Dorsolateral prefrontal cortex (tissue), 122 donors: ENCODE measurements at places on chromosomes 7 and 10. TPM values are rescaled to one million over a fixed set of nuclear protein-coding genes. Genes with fewer than 3 reads are reported as not detected.

- DNase-seq: no peak
Measured at GRCh38 chr10:43284341-43284910, 17.6 kb upstream of the RASGEF1A start.

- no peak for DNase-seq
Measured at GRCh38 chr7:39410582-39410981, 155.6 kb upstream of the YAE1 start.

DNA sequence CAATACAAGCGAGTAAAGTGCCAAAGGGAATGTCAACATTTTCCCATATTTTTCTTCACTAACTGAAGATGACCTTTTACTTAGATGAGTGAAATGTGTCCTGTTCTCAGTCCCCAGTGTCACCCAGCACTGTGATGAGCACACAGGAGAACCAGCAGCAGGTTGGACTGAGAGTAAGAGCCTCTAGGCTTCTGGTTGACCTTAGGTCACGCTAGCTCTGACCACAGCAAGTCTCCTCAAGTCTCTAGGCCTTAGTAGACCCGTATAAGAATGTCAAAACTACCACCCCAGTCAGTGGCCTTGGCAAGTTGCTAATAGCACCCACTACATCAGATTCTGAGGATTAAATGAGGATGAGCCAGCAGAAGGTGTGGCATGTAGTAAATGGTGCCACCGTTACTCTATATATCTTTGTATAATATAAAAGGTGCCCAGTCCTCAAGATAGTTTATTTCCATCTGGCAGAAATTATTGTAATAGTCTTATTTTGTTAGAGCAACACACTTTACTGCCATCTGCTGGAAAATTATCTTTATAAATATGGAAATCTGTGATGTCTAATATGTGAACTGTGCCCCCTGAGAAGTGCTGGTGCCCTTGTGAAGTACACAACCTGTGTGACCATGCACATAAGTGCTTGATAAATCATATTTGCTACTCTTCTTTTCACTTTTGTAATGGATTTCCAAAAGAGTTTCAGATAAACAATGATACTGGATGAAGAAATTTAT is 75.7 kb downstream of the SPAG6 start:
- DNase-seq: no peak

DNA sequence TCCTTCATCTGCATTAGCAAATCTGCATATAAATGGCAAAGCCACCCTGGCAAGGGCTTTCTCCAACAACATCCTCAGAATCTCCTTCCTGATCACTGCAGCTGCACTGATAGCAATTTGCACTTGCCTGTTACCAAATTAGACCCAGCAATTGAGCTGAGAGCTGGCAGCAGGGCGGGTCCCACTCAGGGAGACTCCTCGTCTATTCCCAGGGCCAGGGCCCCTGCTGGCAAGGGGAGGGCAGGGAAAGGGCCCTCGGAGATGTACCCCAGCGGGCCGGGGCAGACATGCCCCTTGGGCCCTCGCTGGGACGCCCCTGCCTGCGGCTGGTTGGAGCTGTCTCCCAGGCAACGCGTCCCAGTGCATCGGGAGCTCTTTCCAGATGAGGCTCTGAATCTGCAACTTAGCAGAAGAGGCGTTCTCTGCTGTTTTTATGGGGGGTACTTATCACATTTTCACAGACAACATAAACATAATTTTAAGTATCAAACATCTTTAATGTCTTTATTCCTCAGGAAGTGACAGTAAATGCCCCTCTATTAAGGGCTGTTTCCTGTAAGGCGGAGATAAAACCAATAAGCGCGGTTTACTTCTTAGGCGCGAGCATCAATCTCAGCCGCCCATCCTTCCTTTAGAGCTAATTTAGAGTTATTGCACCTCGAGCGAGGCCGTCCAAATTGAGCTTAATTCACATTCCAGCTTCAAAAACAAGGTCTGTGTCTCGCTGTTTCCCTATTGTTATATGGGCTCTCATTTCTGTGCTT is 249.0 kb upstream of the PPP2R2D start:
- peak; percentile 59 for DNase-seq

DNA sequence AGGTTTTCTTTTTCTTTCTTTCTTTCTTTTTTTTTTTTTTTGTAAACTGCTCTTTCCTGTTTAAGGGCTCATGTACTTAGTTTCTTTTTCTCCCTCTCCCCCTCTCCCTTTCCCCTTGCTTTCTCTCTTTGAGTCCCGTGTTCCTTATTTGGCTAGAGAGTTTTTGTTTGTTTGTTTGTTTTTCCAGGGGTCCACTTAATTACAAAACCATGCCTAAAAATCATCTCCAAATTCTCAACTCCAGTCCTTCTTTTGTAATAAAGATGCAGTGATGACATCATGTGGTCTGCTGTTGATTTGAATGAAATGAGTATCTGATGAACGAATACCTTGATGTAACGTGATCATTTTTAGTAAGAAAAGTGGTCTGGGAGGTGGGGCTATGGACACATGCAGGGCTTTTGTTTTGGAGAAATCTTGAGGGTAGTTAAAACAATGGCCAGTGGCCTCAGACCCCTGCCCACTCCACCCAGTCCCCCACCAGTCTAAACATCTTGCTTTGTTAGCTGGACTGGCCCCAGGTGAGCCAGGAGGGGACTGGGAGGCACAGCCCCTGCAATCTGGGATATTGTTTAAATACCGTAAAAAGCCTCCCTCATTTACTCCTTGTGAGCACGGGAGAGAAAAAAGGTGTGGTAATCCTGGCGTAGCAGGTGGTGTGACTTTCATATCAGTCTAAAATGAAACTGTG is 165.7 kb downstream of the LRMDA start:
- no peak for DNase-seq

DNA sequence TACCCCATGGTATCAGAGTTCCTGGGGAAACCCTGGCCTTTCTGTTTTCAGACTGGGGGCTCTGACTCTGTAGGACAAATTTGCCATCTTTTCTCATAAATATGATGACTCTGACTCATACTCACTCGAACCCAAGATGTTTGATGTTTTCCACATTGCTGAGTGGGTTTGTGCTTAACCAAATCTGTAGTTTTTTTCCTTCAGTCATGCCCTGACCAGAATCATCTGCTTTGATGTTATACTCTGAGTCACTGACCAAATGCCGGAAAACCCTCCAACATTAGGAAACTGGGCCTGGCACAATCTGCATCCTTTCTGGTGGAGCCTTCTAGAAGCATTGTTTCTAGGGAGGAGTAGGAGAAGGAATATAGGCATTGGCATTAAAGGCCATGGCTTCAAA is 118.7 kb downstream of the C10orf105 start:
- DNase-seq: no peak

DNA sequence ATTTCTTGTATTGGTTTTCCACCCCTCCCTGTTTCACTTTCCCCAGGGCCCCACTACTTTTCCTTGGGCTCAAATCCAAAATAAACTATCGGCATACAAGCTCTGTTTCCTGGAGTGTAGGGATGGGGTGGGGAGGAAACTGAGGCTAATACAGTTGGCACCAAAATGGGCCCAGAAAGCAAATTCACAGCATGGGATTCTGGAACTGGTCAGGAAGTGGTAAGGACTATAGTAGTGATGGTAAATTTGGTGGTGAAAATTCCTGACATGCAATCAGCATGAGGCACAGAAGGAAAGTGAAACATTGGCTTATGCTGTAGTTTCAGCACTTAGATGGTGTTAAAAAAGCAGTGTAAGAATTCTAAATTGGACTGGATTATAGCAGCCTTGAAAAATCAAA is 8.7 kb upstream of the SAMD9L start:
- DNase-seq: no peak

- DNase-seq: no peak
Measured at GRCh38 chr7:26513948-26514347, 222.3 kb downstream of the SNX10 start.

- no peak for DNase-seq
Measured at GRCh38 chr7:42868480-42868879, 43.4 kb downstream of the C7orf25 start.

DNA sequence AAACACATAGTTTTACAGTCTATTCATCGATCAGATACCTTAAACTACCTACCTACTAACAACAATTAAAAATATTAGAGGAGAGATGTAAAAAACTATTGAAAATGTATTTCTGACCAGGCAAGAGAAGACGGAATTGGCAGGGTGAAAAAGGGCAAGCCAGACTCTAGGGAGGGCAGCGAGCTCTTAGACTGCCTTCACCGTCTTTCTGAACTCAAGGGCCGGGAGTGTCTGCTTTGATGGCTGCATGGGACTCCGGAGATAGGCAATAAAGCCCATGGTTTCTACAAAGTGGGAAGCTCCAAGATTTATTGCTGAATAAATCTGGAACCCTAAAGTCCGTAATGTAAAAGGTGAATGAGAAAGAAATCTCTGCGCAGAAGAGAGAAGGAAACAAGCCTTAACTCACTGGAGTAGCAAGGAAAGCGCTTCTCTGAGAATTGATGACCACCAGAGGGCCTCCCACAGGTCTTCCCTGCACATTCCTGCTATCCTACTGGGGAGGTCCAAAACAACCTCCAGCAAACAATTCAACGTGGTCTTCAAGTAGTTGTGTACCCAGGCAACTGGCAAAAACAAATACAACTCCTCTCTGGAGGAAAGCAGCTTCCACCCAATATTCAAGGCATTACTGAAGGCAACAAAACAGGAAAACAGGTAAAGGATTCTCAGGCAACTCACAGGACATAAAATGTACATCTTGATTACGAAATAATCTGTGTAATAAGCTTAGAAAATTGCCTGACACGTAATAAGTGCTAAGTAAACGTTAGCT is 181.3 kb downstream of the SDK1 start:
- DNase-seq: peak; percentile 12

- no peak for DNase-seq
Measured at GRCh38 chr10:32357056-32357735, 10.2 kb upstream of the EPC1 start.

- no peak for DNase-seq
Measured at GRCh38 chr10:112728997-112729396, 221.1 kb upstream of the TCF7L2 start.

DNA sequence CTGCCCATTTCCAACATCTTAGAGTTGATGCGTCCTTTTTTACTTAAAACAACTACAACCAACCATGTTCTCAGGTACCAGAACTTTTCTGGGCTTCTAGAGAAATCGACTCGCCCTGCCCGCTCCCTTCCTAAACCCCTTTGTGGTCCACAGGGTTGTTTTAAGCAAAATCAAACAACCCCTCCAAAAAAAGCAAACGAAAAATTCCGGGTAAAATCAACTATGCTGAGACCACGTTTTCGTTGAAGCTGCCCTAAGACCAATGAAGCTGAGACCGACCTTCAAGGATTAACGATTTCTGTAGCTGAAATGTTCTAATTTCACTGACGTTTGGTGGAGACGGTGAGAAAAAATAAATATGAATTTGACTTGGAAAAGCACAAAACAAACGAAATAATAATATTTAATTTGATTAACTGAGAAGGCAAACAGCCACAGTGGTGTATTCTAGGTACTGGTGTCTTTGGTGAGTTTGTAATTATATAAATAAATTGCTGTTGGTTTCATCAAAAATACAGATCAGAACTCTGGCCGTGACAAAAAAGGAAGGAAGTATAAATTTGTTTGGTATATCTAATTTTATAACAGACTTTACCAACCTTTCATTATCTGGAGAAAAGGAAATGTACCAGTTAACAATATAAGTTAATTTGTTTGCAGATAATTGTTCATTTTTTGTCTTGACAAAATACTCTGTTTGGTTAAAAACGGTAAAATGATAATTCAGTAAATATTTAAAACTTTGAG is 4.7 kb upstream of the IGF2BP3 start:
- DNase-seq: no peak

DNA sequence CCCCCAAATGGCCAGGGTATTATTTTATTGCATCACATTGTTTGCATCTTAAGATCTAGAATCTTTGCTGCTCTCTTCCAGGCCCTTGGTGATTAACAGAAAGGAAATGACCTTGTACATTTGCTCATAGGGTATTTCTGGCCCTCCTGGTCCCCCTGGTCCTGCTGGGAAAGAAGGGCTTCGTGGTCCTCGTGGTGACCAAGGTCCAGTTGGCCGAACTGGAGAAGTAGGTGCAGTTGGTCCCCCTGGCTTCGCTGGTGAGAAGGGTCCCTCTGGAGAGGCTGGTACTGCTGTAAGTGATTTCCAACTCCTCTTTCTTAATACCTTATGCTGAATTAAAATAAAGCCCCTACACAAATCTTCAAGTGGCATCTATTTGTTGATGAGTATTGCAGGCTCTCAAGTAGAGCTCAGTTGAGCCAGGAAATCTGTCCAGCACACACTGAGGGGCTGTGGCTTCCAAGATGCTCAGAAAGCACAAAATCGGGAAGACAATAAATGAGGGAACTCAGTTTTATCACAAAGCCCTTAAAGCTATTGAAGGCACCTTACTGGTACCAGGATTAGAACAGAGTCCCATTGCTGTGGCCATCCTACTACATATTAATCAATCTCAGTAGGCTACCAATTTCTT is 28.2 kb downstream of the COL1A2 start:
- DNase-seq: no peak

DNA sequence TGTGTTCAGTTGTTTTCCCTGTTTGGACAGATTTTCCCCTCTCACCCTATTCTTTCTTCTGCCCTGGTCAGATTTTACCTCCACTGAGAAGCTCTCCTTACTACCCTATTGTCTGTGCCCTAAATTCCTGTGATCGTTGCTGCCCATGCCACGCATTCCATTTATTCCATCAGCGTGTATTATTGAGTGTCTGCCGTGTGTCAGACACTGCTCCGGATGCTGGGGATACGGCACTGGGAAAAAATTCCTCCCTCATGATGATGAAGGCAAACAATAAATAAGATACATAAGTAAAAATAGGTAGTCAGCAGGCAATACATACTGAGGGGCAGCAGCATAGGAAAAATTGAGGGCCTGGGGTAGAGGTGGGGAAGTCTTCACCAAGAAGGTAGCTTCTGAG is 86.8 kb downstream of the FANK1 start:
- DNase-seq: no peak

GRCh38 chr10:8874972-8875371 is 820.5 kb downstream of the GATA3 start:
- no peak for DNase-seq

- DNase-seq: no peak
Measured at GRCh38 chr10:25210265-25210664, 35.5 kb downstream of the GPR158 start.

Gene CUBN
- total RNA-seq: 4.3 TPM

Gene NUTM2A
- total RNA-seq: not detected

Gene GARS1
- 103 TPM for total RNA-seq

Gene FAM204A
- 59.9 TPM for total RNA-seq

Gene PNLIPRP1
- total RNA-seq: not detected

Gene PIK3AP1
- 13.8 TPM for total RNA-seq

Gene RBP3
- total RNA-seq: not detected

Gene FZD8
- total RNA-seq: 15.9 TPM

Gene NEUROG3
- total RNA-seq: not detected

Gene SLC39A12
- total RNA-seq: 31.6 TPM

Gene EPO
- total RNA-seq: not detected

Gene GRK5
- total RNA-seq: 13.5 TPM

Gene ANKRD7
- total RNA-seq: 7.8 TPM

Gene SLC26A5
- total RNA-seq: not detected
